ENCODE measurements at places on chromosomes 13 and 19.

- DNase-seq: peak; percentile 82
- peak overlapping the region; percentile 66 for H3K4me3 ChIP-seq
- H3K27ac ChIP-seq: peak overlapping the region; percentile 62
- peaks cover 23% of the 10 kb centered on the region for H3K4me1 ChIP-seq
- H3K27me3 ChIP-seq: no peaks in the 10 kb centered on the region
These were observed 31.7 kb downstream of the IER2 start for GRCh38 chr19:13181747-13182388.

DNA sequence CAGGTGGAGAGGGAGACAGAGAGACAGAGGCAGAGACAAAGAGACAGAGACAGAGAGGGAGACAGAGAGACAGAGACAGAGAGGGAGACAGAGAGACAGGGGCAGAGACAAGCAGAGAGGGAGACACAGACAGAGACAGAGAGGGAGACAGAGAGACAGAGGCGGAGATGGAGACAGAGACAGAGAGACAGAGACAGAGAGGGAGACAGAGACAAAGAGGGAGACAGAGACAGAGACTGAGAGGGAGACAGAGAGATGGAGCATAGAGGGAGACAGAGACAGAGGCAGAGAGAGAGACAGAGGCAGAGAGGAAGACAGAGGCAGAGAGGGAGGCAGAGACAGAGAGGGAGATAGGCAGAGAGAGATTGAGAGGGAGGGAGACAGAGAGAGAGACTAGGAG, 29.3 kb downstream of the SBNO2 start:
- no peaks in the 10 kb centered on the region for H3K27me3 ChIP-seq
- H3K36me3 ChIP-seq: no peaks in the 10 kb centered on the region
- H3K4me3 ChIP-seq: no peak overlapping the region
- H3K27ac ChIP-seq: peak overlapping the region; percentile 73

DNA sequence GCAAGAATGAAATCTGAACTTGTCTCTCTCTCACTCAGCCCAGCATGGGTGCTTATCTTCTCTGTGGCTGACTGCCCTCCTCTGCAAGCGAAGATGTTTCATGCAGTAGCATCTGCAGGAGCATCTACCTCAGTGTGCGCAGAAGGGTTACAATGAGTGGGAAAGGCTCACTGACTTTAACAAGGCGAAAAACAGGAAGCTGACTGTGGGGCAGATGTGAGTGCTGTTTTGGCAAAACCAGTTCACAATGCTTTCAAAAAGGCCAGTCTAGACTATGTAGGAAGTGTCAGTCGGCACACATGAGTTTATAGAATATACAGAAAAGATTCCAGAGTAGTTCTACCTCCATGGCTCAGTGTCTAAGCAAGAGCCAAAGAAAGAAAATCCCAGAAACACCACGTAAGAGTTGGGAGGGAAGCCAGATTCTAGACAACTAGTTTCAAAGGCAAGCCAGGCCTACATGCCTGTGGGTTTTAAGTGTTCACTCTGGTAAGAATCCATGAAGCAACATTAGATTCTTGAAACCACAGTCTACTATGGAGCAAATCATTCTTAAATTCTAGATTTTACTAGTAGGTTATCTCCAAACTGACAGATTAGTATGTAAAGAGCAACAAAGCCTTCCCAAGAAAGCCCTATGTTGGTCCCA, 124.5 kb downstream of the ABCC4 start:
- DNase-seq: no peak
- no peak overlapping the region for H3K27ac ChIP-seq
- no peaks in the 10 kb centered on the region for H3K36me3 ChIP-seq
- no peak overlapping the region for H3K4me3 ChIP-seq

GRCh38 chr13:47665043-47665442, 336.0 kb downstream of the SUCLA2 start:
- no peak overlapping the region for H3K27ac ChIP-seq
- H3K27me3 ChIP-seq: peaks cover 3% of the 10 kb centered on the region
- no peaks in the 10 kb centered on the region for H3K36me3 ChIP-seq
- no peaks in the 10 kb centered on the region for H3K4me1 ChIP-seq

DNA sequence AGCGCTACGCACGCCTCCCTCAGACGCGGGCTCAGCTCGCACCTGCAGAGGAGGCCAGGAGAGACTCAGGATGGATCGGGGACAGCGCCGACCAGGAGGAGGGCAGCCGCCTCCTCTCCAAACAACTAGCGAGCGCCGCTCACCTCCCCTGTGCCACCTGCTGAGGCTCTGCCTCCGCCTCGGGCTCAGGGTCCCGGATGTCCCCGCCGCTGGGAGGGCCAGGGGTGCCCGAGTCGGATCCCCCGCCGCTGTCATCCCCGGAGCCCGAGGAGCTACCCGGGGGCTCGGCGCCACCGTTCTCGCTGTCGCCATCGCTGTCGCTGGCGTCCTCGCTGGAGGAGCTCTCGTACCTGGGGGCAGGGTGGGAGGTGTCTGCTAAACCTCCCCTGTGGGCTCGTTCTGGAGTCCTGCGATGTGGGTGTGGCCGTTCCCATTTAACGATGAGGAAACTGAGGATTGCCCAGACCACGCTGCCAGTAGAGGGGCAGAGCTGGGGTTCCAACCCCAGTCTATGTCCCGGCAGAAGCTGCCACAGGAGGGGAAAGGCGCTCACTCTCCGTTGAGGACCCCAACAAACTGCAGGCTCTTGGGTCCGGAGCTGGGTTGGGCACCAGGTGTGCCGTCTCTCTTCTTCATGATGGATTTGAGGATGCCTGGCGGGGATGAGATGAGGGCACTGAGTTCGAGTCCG, 9.2 kb downstream of the KANK3 start:
- peak overlapping the region; percentile 42 for H3K4me3 ChIP-seq
- no peak for DNase-seq
- H3K36me3 ChIP-seq: no peaks in the 10 kb centered on the region
- H3K27ac ChIP-seq: no peak overlapping the region

- no peaks in the 10 kb centered on the region for H3K27me3 ChIP-seq
- H3K36me3 ChIP-seq: peaks cover 7% of the 10 kb centered on the region
- no peak overlapping the region for H3K4me3 ChIP-seq
These were observed 88.0 kb downstream of the PCCA start for GRCh38 chr13:100176801-100177400.

GRCh38 chr13:40465015-40465390, 201.4 kb downstream of the FOXO1 start:
- H3K4me3 ChIP-seq: no peak overlapping the region
- no peak for DNase-seq
- peaks cover 3% of the 10 kb centered on the region for H3K27me3 ChIP-seq

- peaks cover 7% of the 10 kb centered on the region for H3K27me3 ChIP-seq
- no peaks in the 10 kb centered on the region for H3K4me1 ChIP-seq
- no peak overlapping the region for H3K4me3 ChIP-seq
- DNase-seq: no peak
These were observed 190.0 kb upstream of the MIR17HG start for GRCh38 chr13:91157273-91158016.

DNA sequence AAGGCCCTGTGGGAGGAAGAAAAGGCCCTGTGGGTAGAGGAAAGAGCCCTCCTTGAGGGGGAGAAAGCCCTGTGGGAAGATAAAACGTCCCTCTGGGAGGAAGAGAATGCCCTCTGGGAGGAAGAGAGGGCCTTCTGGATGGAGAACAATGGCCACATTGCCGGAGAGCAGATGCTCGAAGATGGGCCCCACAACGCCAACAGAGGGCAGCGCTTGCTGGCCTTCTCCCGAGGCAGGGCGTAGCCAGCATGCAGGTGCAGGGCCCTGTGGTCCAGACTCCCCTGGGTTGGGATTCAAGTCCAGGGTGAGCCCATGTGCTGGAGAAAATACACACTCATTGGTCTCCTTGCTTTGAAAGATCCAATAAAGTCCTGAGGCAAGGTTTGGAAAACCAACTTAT, 4.1 kb downstream of the CCDC70 start:
- H3K27ac ChIP-seq: no peak overlapping the region
- no peaks in the 10 kb centered on the region for H3K36me3 ChIP-seq
- DNase-seq: no peak
- peaks cover 12% of the 10 kb centered on the region for H3K27me3 ChIP-seq
- peaks cover 9% of the 10 kb centered on the region for H3K4me1 ChIP-seq

DNA sequence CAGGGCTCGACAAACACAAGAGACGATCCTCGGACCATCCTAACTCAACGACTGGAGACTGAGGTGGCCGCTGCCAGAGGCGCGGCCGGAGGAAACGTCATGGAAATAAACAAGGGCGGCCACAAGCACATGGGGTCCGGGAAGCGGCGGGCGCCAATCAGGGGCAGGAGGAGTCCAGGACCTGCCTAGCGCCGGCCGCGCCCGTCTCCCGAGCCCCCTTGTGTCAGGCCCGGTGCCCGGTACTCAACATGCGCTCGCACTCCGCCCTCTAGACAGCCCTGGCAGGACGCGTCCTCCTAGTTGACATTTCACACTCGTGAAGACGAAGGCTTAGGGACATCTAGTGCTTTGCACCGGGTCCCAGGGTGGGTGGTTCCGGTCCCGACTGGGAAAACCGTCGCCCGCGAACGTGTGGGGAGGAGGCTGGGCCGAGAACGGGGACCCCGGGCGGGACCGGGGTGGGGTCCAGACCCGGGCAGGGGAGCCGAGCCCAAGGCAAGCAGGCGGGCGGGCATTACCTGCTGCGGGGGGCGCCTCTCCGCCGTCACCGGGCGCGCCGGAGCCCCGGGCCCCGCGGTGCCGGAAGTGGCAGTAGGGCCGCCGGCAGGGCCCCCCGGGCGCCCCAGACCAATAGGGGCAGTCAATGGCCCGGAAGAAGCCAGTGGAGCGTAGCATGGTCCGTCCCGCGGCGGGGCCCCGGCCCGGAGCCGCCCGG, 442 bp downstream of the REXO1 start:
- no peaks in the 10 kb centered on the region for H3K36me3 ChIP-seq
- H3K27me3 ChIP-seq: no peaks in the 10 kb centered on the region
- peak overlapping the region; percentile 96 for H3K4me3 ChIP-seq

DNA sequence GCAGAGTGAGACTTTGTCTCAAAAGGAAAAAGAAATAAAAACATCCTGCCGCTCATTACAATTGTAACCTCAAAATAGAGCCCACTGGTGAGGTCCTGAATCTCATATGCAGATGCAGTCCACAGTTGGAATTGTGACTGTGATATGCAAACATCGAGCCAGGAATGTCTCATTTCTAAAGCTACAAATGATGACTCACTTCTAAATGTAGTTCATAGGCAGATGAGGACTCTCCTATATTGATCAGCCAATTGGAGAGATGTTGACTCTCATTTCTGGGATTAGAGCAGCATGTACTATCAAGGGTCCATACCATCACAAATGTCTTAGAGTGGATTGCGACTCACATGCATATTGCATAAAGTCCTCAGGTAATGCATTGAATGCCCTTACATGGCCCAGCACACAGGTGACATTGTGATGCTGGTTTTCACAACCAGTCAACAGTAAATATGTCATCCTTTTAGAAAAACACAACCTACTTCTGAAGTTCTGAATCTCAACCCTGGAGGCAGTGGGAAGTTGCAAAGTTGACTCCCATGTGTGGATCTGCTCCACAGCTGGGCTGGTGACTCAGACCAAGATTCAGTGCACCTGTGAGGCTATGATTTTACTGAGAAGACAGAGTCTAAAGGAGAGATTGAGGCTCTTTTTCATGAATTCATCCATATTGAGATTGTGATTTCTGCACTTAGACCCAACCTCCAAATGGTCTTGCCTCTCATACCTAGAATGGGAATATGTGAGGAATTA, 16.9 kb upstream of the ZNF254 start:
- DNase-seq: no peak
- peaks cover 39% of the 10 kb centered on the region for H3K4me1 ChIP-seq
- H3K27ac ChIP-seq: no peak overlapping the region
- H3K27me3 ChIP-seq: no peaks in the 10 kb centered on the region

DNA sequence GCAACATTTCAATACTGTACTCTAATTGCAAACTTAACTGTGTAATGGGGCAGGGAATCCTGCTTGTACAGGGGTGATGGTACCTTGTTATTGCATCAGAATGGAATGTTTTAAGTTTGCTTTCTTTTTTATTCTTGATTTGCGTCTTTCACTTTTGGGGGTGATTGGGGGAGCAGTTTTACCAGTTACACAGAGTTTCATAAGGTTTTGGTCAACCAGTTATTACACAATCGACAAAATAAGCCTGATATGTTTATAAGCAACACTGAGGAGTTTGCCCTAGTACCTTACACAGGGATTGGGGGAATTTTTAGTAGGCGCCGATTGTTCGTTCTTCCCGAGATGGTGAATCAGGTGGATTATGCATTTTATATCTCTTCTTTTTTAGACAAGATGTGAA, 2.7 kb downstream of the KLF5 start:
- no peaks in the 10 kb centered on the region for H3K36me3 ChIP-seq
- H3K4me1 ChIP-seq: peaks cover 8% of the 10 kb centered on the region
- DNase-seq: no peak
- peak overlapping the region; percentile 38 for H3K4me3 ChIP-seq
- no peak overlapping the region for H3K27ac ChIP-seq
- peaks cover 44% of the 10 kb centered on the region for H3K27me3 ChIP-seq

DNA sequence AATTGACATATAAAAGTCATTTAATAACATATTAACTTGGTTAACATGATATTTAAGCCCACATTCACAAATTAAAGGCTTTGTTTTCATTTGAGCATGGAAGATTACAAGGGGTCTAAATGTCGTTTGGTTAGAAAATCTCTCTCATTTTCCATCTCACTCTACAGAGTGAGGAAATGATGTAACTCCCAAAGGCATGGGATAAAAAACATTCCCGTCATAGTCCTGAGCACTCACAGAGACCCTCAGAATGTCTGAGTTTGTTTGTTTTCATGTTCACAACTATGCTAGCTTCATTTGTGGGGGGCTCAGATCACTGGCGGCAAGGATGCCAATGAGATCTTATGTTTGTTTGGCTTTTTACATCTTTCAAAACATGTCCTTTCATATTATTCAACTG, 307.5 kb downstream of the TBC1D4 start:
- no peaks in the 10 kb centered on the region for H3K36me3 ChIP-seq
- no peaks in the 10 kb centered on the region for H3K4me1 ChIP-seq
- no peak overlapping the region for H3K4me3 ChIP-seq
- peaks cover 10% of the 10 kb centered on the region for H3K27me3 ChIP-seq
- no peak for DNase-seq
- no peak overlapping the region for H3K27ac ChIP-seq

- no peak overlapping the region for H3K27ac ChIP-seq
- no peaks in the 10 kb centered on the region for H3K27me3 ChIP-seq
These were observed 4.9 kb downstream of the FXYD3 start for GRCh38 chr19:35120492-35120891.

- no peaks in the 10 kb centered on the region for H3K36me3 ChIP-seq
- H3K4me1 ChIP-seq: no peaks in the 10 kb centered on the region
- no peaks in the 10 kb centered on the region for H3K27me3 ChIP-seq
- no peak overlapping the region for H3K4me3 ChIP-seq
These were observed 12.6 kb downstream of the PEX11G start for GRCh38 chr19:7476241-7476640.

GRCh38 chr19:48962029-48962848, 2.9 kb upstream of the FTL start:
- H3K27me3 ChIP-seq: no peaks in the 10 kb centered on the region
- peak overlapping the region; percentile 98 for H3K27ac ChIP-seq
- H3K4me3 ChIP-seq: peak overlapping the region; percentile 100
- DNase-seq: peak; percentile 83
